ENCODE measurements at places on chromosomes 12 and 14.

DNA sequence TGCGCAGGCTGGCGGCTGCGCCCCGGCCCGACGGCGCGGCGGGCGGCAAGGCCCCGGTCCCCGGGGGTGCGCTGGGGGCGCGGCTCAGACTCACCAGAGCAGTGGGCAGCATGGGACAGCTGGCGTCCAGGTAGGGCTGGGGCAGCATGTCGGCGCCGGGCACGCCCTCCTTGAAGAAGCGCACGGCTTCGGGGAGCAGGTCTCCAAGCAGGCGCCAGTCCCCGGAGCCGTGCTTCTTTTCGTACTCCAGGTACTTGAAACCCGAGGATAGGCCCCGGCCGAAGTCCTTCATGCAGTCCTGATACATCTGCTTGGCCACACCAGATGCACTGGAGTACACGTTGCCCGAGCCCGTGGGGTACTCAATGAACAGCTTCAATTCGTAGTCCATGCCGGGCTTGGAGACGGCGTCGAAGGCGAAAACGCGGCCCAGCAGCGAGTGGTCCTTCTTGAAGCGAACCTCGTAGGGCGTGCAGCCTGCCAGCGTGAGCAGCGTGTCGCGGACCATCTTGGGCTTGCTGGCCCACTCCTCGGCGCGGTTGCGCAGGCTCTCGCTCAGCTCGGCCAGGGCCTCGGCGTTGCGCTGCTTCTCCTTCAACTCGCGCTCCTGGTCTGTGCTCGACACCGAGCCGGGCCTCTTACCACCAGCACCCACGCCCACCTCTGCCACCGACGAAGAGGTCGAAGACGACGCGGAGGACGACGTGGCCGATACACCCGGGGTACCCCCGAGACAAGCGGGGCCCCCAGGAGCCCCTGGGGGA is 2.2 kb downstream of the IRF2BPL start:
- no peak for DNase-seq

- DNase-seq, result no peak
These were observed 1.5 kb downstream of the LGR5 start for GRCh38 chr12:71440763-71441748.

GRCh38 chr12:58420503-58420902 is 479.1 kb downstream of the ATP23 start:
- no peak for DNase-seq

- no peak for DNase-seq
These were observed 111.0 kb downstream of the SLC8A3 start for GRCh38 chr14:70077720-70078119.

DNA sequence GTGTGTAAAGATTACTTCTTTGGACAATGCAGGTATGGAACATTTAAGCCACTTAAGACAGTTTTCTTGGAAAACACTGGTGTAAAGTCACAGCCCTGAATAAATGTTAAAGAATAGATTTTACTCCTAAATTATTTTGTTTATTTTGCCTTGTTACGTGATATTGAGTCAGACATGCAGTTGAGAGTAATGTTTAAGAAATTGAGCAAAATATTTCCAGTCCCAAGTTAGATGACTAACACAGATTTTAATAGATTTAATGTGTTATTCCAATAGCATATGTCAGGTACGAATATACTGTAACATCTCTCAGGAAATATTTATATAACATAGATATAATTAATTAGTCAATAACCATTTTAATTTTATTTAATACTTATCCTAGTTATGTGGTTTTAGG is 1361.7 kb downstream of the FSCB start:
- no peak for DNase-seq
